Stimulated activated naive CD8-positive, alpha-beta T cell treated with anti-CD3 and anti-CD28 coated beads, Interleukin-15, amount 100 ng/mL, for 72 hours (primary cell): ENCODE measurements at places on chromosomes 3 and 15.

GRCh38 chr3:178146406-178146831 is 389.8 kb upstream of the KCNMB2 start:
- DNase-seq = no peak

GRCh38 chr15:25883463-25884259 is 20.5 kb upstream of the ATP10A start:
- DNase-seq = no peak

DNA sequence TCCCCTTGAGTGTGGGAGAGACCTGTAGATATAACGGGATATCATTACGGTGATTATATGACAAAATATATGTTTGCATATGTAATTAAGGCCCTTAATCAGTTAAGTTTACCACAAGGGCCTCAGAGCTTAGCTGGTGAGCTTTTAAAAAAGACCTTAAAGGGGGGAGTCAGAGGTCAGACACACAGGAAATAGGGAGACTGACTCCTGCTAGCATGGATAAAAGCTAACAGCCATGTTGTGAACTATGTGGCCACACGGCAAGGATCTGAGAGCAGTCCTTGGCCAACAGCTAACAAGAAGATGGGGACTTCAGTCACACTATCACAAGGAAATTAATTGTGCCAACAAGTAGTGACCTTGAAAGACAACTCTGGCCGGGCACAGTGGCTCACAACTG is 3.1 kb downstream of the STAG1 start:
- DNase-seq = no peak

- DNase-seq = no peak
Measured at GRCh38 chr3:17006132-17006852, 121.5 kb downstream of the PLCL2 start.

- DNase-seq = no peak
Measured at GRCh38 chr3:183809270-183809669, 16.1 kb downstream of the MAP6D1 start.

DNA sequence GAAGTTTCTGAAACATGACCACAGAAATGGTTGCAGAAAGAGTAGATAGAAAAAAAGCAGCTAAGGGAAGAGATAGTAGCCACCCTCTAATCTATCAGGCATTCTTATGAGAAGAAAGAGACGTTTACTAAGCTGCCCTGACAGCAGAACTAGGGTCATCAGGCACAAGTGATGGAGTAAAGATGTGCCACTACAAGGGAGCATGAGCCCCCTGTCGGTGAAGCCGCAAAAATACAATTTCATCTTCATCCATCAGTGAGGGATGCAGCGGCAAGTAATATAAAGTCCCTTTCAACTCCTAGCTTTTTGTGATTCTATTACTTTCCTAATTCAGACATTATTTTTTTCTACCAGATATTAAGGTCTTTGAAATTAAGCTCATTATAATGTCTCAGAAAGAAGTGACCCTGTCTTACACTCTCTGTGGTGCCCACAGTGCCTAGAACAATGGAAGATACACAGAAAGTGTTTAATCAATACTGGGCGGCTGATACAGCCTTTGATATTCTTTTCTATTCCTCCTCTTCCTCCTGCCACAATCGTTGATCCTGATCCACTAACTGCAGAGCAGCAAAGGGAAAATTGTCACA is 651.6 kb downstream of the NTRK3 start:
- no peak for DNase-seq

GRCh38 chr3:16203671-16204629 is 29.5 kb downstream of the GALNT15 start:
- no peak for DNase-seq

DNA sequence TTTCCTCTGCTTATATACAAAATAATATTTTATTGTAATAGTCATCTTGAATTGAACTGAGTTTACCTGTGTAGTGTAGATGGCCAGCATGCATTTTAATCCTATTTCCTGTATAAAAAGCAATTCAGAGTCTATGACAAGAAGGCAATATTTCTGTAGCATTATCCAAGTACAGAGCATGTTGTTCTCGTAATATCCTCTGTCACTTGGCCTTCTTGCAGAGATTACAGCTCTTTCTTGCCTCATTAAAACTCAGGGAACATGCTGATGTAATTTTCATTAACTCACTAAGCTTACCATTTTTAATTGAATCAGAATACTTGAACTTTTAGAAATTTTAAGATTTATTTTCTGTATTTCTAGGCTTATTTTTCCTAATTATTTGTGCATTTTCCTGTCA is 203.3 kb upstream of the AGTR1 start:
- no peak for DNase-seq

GRCh38 chr15:57221134-57221533 is 155.2 kb upstream of the CGNL1 start:
- no peak for DNase-seq

DNA sequence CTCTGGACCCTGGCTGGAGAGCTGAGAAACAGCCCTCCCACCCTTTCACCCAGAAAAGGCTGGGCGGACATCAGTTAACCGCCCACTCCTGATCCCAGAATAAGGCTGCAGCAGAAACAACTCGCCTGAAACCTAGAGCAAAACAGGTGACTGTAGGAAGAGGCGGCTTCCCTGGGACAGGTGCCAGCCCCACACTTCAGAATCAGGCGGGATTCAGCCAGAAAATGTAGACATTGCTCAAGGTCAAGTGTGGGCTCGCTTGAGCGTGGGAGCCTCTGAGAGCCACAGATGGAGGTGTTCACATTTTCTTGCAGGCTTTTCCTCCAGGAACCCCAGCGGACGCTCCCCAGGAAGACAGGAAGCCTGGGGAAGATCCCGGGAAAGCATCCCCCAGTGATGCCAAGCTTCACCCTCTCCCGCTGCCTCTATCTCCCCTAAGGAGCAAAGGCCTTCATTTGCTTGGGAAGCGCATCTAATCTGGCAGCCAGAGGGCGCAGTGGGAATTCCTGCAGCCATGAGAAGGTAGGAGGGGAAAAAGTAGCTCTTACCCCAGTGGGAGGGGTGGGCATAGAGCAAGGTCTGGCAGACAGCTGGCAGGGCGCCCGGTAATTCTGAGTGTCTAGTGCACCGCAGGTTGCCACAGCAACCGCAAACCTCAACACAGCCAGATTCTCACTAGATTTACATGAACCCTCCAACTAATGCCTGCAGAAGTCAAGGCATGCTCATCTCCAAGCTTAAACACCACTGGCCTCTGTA is 77.7 kb downstream of the OCA2 start:
- DNase-seq = no peak

GRCh38 chr3:49775538-49775937 is 10.8 kb downstream of the IP6K1 start:
- DNase-seq = no peak

DNA sequence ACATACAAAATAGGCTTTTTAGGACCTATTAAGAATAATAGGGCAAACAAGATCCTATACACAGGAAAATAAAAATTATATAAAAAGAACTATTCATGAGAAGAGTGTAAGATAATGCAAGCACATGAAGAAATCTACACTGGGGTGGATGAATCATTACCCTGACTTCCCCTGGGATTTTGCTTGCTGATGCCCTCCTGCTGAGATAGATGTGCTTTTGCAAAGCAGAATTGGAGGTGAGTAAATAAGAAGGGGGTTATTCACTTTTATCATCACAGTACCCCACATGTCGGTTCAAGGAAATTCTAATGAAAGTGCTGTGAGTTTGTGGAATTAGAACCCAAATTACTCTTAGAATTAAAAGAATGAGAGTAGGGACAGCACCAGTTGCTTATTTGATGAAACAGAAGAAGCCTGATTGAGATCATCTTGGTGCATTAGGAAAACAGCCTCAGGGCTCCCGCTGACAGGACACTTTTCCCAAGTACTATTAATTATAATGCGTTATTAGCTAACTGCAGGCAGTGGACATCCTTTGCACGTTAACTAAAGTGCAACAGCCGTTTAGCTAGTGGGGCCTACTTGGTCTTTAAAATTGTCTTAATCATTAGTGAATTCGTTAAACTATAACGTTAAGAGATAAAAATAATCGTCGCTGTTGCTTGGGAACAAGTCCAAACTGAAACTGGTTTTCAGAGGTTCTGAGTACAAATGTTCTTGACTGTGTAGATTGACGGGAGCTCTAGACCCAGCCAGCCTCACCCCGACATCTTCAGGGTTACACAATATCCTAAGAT is 48.4 kb downstream of the SLC2A2 start:
- no peak for DNase-seq

- no peak for DNase-seq
Measured at GRCh38 chr15:97684249-97684648, 276.3 kb upstream of the ARRDC4 start.

GRCh38 chr15:35622641-35623340 is 76.8 kb upstream of the DPH6 start:
- DNase-seq = no peak

DNA sequence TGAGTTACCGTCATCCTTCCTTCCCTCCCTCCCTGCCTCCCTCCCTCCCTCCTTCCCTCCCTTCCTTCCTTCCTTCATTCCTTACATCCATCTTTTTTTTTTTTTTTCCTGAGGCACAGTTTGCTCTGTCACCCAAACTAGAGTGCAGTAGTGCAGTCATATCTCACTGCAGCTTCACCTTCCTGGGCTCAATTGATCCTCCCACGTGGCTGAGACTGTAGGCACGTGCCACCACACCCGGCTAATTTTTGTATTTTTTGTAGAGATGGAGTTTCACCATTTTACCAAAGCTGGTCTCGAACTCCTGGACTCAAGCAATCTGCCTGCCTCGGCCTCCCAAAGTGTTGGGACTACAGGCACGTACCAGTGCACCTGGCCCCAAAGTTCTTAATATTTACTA is 25.8 kb downstream of the USP3 start:
- DNase-seq = no peak

DNA sequence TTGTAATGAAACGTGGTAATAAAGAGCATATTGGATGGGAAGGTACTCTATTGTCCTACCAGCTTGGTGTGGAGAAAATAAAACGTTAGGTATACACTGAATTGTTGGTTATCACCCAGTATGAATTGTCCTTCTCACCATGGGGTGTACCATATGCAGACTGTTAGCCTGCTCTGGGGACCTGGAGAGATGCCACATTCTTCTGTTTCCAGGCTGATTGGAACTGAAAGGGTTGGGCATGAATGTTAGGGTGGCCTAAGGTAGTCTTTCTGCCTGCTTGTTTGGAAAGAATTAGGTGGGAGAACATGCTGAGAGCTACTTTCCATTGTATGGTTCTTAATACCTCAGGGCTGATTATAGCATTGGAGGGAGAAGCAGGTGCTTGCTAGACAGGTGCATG is 340.6 kb downstream of the PTPRG start:
- no peak for DNase-seq

DNA sequence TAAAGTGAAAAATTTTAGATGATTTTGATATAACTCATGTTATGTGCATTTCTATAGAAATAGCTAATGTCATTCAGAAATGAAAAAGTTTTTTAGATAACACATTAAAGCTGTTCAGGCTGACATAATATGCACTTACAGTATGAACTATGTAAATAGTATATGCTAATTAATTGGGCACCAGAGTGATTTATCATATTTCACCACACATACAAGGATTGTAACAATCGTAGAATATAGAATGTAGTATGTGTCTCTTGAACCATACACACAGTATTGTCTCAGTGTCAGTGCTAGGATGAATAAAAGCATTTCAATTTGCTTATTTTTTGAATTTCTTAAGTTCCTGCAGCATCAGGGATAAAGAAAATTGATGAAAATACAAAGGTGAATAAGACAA is 710.0 kb downstream of the OTOL1 start:
- DNase-seq = no peak

DNA sequence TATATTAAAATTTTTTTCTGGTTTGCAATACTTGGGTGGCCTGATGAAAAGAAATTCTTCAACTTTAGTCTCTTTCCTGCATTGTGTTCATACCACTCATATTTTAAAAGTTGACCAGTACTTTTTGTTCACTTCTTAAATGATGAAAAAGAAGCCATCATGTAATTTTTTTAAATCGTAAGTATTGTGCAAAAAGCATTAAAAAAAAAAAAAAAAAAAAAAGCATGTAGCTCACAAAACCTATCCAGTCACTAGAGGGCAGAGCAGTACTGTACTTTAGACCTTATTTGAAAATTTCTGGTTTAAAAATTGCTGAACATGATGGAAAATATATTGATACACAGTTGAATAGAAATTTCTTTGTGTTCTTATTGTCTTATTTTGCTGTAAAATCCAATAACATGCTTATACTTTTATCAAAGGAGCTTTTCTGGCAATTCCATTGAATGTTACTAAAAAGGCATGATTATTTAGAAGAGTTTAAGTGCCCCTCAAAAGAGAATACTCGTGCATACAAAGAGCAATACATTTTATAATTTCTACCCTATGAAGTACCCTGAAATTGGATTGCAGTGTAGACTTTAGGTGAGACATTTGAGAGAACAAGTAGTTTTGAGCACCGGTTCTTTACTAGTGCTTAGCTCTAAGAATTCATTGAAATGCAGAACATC is 137.7 kb downstream of the BBX start:
- DNase-seq = no peak

DNA sequence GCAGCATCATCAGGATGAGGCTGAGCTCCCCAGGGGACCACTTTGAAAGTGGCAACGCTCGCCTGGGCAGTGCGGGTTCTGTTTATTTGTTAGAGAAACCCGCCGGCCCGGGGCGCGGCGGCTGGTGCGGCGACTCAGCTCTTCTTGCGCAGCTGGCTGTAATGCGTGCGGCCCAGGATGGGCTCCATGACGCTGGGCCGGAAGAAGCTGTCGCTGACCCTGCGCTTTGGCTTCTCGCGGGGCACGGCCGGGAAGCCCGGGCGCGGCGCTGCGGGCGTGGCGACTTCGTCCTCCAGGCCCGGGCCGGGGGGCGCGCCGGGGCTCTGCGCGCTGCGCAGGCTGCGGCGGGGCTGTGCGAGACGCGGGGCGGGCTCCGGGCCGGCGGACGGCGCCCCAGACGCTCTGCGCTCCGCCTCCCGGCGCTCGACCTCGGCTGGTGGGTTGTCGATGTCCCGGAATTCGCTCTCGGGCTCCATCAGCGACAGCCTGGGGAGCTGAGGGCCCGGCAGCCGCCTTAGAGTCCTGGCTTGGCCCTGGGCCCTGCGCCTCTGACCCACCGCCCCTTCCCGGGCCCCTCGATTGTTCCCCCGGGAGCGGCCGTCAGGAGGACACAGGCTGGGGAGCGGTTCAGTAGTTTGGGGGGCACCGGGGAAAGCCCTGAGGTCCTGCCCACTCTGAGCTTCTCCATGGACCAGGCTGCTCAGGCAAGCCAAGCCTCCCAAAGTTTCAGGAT is 10.3 kb upstream of the KIF7 start:
- DNase-seq = no peak

DNA sequence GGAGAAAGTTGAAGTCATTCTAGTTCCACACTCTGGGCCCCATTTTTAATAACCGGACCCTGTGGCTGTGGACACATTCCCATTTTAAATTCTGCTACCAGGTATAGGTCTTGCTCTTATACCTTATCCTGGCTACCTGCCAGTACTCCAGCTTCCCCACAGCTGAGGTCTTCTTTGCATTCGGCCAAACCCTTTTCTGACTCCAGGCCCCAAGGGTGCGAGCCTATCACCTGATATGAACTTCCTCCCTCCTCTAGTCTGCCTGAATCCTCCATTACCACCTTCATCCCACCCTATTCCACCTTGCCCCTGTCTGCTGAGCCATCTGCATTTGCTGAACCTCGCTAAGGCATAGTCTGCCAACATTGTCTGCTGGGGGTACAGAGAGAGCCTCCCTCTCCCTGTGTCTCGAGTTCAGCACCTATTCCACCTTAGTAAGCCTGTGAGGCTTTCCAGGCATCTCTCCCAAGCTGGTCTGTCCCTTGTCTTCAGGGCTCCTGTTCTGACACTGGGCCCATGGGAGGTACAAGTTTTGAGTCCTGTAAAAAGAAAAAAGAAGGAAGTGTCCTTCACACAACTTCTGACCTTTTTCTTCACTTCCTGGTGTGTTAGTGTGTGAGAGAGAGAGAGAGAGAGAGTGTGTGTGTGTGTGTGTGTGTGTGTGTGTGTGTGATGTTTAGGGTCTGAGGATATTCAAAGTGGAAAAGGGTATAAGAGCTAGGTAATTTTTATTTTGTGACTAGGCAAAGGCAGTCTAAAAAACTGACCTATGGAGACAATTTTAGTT is 27.0 kb downstream of the PDE8A start:
- no peak for DNase-seq
